ENCODE measurements at places on chromosomes 1 and 21.

GRCh38 chr1:38183096-38183495 lies 136.5 kb upstream of the POU3F1 start:
- DNase-seq: no peak

GRCh38 chr21:46179708-46180078 lies 4.6 kb downstream of the SPATC1L start:
- no peak for DNase-seq

DNA sequence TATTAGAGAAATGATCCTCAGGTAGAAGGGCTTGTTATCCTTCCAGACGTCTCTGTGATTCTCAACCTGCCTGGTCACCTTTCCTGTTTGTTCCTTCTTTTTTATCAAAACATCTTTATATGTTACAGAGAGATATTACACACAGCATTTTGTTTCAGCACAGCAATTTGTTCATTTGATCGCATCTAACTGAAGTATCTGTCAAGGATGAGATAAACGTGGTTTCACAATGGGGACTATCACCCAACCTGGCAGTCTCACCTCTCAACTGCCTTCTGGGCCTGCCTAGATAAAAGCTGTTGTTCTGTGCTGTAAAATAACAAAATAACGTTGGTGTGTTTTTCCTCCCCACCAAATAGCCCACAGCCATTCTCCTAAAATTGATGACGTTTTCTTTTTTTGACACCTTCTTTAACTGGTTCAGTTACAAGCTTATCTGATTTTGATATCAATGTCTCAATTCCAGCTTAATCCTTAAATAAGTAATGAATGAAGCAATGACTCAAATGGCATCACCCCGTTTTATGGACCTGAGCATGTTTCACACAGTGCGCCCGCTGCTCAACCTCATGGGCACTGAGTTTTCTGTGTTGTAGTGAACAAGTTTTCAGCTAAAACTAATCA lies 367.9 kb upstream of the RUNX1 start:
- no peak for DNase-seq

- DNase-seq: no peak
Observed at GRCh38 chr1:75582725-75583261, 28.1 kb downstream of the SLC44A5 start.

GRCh38 chr1:160741612-160742348 lies 2.7 kb downstream of the SLAMF7 start:
- no peak for DNase-seq

GRCh38 chr1:5348732-5349465 lies 643.3 kb downstream of the NPHP4 start:
- no peak for DNase-seq

DNA sequence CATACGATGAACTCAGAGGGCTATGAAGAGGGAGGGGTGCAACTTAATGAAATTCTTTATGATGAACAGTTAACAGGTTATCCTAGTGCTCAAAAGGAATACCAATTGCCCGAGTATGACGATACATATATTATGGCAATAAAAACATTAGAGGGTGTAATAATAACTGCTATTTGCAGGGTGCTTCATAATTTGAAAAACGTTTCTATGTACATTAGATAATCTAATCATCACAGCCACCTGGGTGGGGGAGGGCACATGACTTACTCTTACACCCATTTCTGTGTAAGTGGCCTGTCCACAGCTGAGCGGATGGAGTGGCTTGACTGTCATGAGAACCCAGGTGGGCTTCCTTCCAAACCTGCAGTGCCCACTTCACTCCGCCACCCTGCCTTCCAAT lies 46.3 kb downstream of the TIAM1 start:
- no peak for DNase-seq

DNA sequence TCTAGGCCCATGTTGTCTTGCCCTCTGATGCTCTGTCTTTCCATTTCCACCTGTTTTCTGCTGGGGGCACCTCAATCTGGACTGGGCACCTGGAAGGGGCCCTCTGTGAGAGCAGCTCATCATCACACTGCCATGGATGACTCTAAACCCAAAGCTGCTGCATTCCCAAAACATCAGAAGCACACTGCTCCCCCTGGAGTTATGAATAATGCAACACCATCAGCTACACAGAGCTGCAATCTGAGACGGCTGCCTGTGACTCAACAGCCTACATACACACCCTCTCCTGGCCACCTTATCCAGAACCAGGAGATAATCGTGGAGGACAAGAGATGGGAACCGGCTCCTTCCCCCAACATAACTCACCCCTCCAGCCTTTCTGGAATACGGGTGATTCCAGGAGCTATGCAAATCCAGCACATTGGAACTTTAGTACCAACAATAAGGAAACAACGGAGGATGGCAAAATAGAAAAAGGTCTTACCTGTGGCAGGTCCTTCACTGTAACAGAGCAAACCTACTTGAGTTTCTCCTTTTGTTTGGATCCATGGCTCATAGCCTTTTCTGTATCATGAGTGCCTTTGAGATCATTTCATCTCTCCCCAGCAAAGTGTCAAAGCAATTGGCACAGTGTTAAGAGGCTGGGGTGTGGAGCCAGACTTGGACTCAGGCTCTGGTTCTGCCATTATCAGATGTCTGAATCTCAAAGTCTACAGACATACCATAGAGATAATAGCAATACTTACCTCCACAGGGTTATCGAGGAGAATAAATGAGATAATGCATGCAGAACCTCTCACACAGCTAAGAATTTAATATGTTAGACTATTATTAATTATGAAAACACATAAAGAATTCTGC lies 29.3 kb downstream of the AK2 start:
- DNase-seq: peak; percentile 85

DNA sequence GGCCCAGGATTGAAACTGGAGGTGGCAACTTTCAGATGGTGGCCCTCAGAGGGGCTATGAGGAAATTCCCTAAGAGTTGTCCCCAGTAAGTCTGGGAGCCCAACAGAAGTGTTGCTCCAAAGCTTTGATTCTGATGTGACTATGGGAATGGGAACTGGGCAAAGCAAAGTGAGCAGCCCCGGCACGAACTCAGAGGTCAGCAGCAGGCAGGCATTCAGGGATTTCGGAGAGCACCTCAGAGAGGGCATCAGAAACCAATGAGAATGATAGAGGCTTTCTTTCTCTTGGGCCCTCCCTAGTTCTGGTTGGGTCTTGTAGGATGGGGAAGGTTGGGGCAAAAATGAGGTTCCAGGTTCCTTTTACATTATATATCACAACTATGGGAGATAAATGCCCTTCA lies 121.2 kb upstream of the HMGB4 start:
- no peak for DNase-seq

DNA sequence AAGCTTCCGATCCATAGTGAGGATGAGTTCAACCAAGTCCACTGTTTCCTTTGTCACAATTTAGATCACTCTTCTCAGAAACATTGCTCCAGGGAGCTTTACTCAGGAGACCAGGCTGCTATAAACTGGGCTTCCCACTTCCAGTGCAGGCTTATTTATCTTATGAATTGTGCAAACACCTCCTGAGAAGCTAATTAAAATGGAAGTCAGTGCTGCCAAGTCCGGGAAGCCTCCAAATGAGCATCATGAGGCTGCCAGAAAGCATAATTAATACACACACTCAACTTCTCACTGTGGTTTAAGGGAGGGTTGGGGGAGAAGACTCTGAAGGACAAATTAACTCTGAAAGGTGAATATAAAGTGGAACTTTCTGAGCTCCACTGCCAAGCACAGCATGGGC lies 145.0 kb upstream of the SGIP1 start:
- DNase-seq: no peak

- no peak for DNase-seq
Observed at GRCh38 chr21:34112316-34113033, 39.1 kb downstream of the MRPS6 start.

DNA sequence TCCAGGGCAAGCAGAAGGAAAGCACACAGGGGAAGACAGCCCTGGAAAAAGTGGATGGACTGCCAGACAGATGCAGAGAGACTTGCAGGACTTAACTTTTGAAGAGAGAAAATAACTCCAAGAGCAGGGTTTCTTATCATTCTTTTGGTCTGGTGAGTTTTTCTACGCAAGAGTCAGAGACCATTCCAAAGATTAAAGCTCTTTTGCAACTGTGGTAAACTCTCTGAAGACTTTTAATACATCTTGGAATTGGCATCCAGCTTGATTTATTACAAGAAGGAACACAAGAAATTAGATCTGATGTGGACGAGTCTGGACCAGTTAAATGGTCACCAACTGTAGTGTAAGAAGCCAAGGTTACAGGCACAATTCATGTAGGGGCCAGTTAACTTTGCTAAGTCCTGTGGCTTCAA lies 153.4 kb downstream of the SIPA1L2 start:
- no peak for DNase-seq

GRCh38 chr1:24803220-24803619 lies 58.0 kb downstream of the CLIC4 start:
- no peak for DNase-seq

Measured in NCI-H345 (cell line).